ENCODE measurements at places on chromosomes 1 and 21.

GRCh38 chr1:225517221-225517620, 89.4 kb upstream of the LBR start:
- DNase-seq, result no peak

DNA sequence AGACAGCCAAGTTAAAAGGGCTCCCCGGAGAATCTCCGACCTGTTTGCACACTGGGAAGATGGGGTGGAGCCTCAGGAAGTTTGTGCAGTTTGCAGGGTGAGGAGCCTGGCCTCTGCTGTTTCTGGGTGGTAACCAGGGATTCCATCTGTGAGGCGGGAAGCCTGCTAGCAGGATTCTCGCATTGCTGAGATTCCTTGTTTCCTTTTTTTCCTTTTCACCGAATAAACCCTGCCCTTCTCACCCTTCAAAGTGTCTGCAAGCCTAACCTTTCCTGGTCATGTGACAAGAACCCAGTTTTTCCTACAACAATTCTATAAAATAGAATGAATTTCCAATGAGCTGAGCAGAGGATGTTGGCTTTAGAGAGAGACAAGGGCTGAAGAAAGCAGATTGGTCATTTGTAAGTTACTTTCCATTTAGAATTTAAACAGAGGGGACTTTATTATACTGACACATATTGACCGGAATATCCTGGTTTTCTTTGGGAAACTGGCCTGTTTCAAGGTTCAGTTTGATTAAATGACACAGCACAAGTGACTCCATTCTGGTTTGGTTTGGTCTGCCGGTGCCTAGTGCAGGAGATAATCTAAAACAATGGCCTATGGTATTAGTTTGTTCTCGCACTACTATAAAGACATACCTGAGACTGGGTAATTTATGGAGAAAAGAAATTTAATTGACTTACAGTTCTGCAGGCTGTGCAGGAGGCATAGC, 48.7 kb upstream of the DNAH14 start:
- peak; percentile 32 for DNase-seq

DNA sequence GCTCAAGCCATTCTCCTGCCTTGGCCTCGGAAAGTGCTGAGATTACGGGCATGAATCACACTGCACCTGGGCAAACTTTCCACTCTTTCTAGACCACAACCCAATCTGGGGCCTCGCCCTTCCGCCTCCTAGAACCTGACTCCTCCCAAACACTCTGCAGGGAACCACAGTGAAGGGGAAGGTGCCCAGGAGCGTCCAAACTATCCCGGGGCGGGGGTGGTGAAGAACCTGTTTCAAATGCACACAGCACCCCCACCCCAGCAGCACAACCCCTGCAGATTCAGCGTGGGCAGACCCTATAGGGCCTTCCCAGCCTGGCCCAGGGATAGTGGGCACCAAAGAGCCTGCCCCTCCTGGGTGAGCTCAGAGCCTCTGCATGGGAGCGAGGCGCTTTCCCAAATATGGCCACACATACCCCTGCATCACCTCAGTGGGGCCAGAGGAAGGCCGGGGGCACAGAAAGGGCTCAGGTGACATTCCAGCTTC, 86.9 kb downstream of the STUM start:
- DNase-seq, result no peak

DNA sequence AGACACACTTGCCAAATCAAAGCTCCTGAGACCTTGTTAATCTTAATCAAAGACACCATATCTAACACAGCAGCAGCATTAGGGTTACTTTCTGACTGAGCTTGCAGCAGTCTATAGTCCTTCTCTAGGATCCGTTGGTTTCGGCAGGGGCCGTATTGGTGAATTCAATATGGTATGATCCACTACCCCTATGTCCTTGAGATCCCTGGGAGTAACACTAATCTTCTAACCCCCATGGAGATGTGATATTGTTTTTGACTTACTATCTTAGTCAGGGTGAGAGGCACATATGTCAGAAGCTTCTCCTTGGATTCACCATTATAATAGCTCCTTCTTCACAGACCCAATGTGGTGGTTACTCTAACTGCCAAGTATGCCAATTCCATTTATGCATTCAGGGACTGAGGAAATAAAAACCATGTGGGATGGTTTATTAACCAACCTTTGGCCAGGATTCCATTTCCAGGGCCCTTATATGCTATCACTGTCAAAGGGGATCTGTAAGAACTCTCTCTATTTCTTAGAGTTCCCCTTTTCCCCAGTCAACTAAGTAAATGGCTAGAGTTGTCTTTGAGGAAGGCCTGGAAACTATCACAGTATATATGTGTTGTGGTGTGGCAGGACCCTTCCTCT, 673.6 kb upstream of the USP24 start:
- DNase-seq, result no peak

GRCh38 chr1:94927405-94928175, 680 bp upstream of the CNN3 start:
- DNase-seq, result peak; percentile 88

GRCh38 chr1:28135371-28136168, 40.9 kb downstream of the PTAFR start:
- DNase-seq, result no peak

DNA sequence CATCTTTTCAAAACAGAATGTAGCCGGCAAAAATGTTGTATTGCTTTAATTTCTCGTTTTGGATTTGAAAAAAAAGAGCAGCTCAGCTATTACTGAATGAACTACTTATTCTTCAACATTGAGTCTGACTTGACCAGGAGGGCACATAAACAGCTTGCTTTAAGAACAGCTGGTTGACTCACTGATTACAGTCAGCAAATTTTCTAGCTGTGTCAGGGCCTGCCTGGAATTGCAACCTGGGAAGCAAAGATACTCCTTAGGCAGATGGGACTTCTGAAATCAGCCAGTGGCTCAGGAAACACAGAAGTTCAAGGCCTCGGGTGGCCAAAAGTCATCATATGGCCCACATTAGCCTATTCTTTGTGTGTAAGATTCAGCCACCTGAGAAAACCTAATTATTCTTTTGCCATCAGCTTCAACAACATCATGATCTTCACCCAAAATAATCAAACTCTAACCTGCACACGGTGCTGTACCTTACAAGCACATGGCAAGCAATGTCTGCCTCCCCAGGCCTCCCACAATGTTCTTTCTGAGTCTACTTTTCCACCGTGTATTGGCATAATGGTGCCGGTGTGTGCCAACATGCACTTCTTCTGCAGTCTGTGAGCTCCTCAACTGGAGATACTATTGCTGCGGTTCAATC, 307.2 kb downstream of the HHIPL2 start:
- DNase-seq, result no peak

DNA sequence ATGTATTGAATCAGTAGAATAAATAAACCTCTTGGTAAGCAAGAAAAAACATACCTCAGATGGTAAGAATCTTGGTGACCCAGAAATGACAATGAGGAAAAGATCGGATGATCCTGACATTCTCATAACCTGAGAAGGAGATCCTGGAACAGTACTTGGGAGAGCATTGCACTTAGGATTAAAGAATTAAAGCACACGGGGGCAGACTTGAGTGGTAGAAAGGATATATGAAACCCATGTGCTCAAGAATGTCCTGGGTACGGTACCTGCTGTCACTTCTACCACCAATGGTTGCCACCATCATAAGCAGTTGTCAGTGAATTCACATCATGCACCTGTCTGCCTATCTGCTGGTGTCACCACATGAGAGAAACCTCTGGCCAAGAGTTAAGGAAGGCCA, 108.9 kb upstream of the GJB5 start:
- DNase-seq, result no peak

- DNase-seq, result peak; percentile 94
Observed at GRCh38 chr21:45554477-45555175, 12.4 kb upstream of the SLC19A1 start.
